Calu3 (cell line): ENCODE measurements at places on chromosomes 7 and 10. TPM values are rescaled to one million over a fixed set of nuclear protein-coding genes. Genes with fewer than 3 reads are reported as not detected.
A peak's percentile ranks its signal among the peaks of the same experiment; 100 is the strongest.

GRCh38 chr10:87519582-87519981 lies 14.9 kb downstream of the MINPP1 start:
- H3K27me3 ChIP-seq: no peaks in the 10 kb centered on the region
- no peak overlapping the region for H3K27ac ChIP-seq
- no peaks in the 10 kb centered on the region for H3K4me1 ChIP-seq
- no peak overlapping the region for H3K4me3 ChIP-seq

DNA sequence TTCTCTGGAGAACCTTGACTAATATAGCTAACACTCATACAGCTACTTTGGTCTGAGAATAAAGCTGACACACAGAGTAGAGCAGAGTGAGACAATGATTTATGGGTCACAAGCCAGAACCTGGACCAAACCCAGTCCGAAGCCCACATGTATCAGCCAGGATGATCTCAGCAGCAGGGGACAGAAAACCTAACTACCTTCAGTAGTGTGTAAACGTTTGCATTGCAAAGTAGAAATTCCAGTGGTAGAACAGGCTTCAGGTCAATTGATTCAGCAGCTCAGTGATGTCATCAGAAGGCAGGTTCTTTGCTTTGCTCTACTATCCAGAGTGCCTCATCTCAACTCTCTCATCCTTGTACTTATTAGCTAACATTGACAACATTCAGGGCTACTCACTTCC lies 62.5 kb upstream of the PALS2 start:
- DNase-seq: no peak
- no peaks in the 10 kb centered on the region for H3K4me1 ChIP-seq
- no peak overlapping the region for H3K4me3 ChIP-seq
- peaks cover 71% of the 10 kb centered on the region for H3K27me3 ChIP-seq

DNA sequence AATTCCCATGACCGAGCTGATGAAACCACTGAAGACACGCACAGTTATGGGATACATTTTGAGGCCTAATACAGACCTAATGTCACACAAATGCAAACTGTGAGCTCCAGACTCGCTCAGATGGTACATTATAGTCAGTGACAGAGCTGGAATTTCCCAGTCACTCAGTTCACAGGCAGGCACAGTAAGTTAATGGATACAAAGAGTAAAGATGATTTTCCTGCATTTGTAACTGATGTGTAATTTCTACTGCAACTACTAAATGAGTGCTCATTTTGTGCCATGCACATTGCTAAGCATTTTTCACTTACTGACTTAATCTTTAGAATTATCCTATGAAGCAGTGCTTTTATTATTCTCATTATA lies 56.5 kb downstream of the ENO4 start:
- H3K4me3 ChIP-seq: no peak overlapping the region
- no peaks in the 10 kb centered on the region for H3K27me3 ChIP-seq
- H3K4me1 ChIP-seq: no peaks in the 10 kb centered on the region
- no peak for DNase-seq

DNA sequence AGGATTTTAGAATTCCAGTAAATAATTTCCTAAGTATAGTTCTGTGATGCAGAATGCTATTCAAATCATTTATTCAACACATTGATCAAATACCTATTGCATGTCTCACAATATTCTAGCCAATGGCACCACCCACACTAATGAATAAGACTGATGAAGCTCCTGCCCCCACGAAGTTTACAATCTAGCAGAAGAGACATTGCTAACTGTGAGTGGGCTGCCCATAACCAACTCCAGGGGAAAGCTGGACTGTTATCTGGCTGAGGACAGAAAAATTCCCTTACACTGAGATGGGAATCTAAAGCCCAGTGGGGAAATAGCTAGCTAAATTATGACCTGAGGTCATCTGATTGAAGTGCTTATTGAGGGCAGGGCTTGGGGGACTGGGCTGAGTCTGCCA lies 128.8 kb upstream of the LYZL2 start:
- H3K36me3 ChIP-seq: no peaks in the 10 kb centered on the region
- H3K27ac ChIP-seq: no peak overlapping the region
- no peaks in the 10 kb centered on the region for H3K27me3 ChIP-seq
- no peak overlapping the region for H3K4me3 ChIP-seq
- DNase-seq: no peak

DNA sequence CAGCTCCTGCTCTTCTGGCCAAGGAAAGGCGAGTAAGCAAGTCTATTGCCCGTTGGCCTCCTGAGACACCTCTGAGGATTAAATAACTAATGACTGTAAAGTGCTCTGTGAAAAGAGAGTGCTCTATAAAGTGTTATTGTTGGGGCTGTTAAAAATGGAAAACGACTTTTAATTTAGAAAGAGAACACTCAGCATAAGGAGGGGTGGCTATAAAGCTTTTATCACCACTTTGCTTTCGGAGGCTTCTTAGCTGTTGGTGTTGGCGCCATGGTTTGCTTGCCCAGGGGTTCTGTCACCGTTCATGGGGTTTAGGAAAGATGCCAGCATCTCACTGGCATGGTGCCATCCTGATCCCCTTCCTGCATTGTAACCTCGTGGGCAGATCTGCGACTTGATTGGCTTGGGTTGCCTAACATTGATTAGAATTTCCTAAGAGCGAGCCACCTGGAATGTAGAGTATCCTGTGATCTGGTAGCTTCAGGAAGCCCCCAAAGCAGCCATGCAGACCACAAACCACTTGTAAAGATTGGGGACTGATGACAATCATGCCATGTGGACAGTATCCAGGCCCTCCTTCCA lies 509.9 kb downstream of the LRMDA start:
- H3K27ac ChIP-seq: no peak overlapping the region
- H3K4me1 ChIP-seq: no peaks in the 10 kb centered on the region
- no peak for DNase-seq
- peaks cover 57% of the 10 kb centered on the region for H3K27me3 ChIP-seq
- H3K36me3 ChIP-seq: no peaks in the 10 kb centered on the region
- H3K4me3 ChIP-seq: no peak overlapping the region

- H3K27ac ChIP-seq: no peak overlapping the region
- no peak for DNase-seq
- H3K4me1 ChIP-seq: peaks cover 21% of the 10 kb centered on the region
- H3K4me3 ChIP-seq: no peak overlapping the region
- no peaks in the 10 kb centered on the region for H3K27me3 ChIP-seq
- peaks cover 23% of the 10 kb centered on the region for H3K36me3 ChIP-seq
Measured at GRCh38 chr7:134444961-134445315, 14.0 kb downstream of the AKR1B1 start.

- no peak overlapping the region for H3K4me3 ChIP-seq
- no peak overlapping the region for H3K27ac ChIP-seq
- no peak for DNase-seq
- H3K4me1 ChIP-seq: no peaks in the 10 kb centered on the region
- peaks cover 48% of the 10 kb centered on the region for H3K27me3 ChIP-seq
- no peaks in the 10 kb centered on the region for H3K36me3 ChIP-seq
Measured at GRCh38 chr7:73909996-73910395, 49.0 kb downstream of the TMEM270 start.

GRCh38 chr10:79241990-79242619 lies 105.2 kb upstream of the PPIF start:
- H3K36me3 ChIP-seq: no peaks in the 10 kb centered on the region
- H3K27me3 ChIP-seq: no peaks in the 10 kb centered on the region
- H3K4me1 ChIP-seq: peaks cover 34% of the 10 kb centered on the region
- H3K27ac ChIP-seq: no peak overlapping the region
- DNase-seq: peak; percentile 57
- H3K4me3 ChIP-seq: peak overlapping the region; percentile 65

GRCh38 chr7:41431671-41432070 lies 271.2 kb downstream of the INHBA start:
- H3K4me3 ChIP-seq: no peak overlapping the region
- H3K36me3 ChIP-seq: no peaks in the 10 kb centered on the region
- DNase-seq: no peak

- DNase-seq: no peak
- H3K4me3 ChIP-seq: no peak overlapping the region
- H3K36me3 ChIP-seq: no peaks in the 10 kb centered on the region
- H3K4me1 ChIP-seq: peaks cover 15% of the 10 kb centered on the region
- no peaks in the 10 kb centered on the region for H3K27me3 ChIP-seq
Measured at GRCh38 chr7:133434246-133434865, 181.5 kb downstream of the EXOC4 start.

DNA sequence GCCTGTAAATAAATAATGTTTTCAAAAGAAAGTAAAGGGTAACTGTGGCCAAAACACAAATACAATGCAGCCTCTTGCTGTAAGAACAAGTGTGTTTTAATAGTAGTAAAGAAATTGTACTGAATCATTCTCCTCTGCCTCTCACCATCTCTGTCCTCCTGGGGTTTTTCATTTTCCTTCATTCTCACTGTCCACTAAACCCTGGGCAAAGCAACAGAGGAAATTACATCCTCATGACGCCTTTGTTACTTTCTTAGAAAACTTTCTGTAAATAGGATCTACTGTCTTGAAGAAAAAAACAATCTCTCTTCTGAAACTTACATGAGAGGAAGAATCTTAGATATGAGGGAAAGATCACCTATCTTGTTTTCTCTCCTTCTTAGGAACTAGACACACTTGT lies 54.6 kb downstream of the ASB4 start:
- no peaks in the 10 kb centered on the region for H3K27me3 ChIP-seq
- no peak overlapping the region for H3K27ac ChIP-seq
- peaks cover 5% of the 10 kb centered on the region for H3K4me1 ChIP-seq
- no peak overlapping the region for H3K4me3 ChIP-seq

PRTFDC1 gene
- 22.7 and 24.6 TPM in 2 replicates for total RNA-seq

BTBD16 gene
- 0.35 TPM in 1 of 2 replicates, not detected in the other for total RNA-seq

GIMAP6 gene
- not detected in 2 replicates for total RNA-seq

FAM13C gene
- not detected in 2 replicates for total RNA-seq

SPRN gene
- 0.15 TPM in 1 of 2 replicates, not detected in the other for total RNA-seq

TRA2A gene
- 136 and 143 TPM in 2 replicates for total RNA-seq

TBXAS1 gene
- 31.2 and 33.0 TPM in 2 replicates for total RNA-seq
